ENCODE measurements at places on chromosomes 5 and 9.

- no peak for DNase-seq
- H3K4me1 ChIP-seq = peaks cover 12% of the 10 kb centered on the region
Measured at GRCh38 chr9:71937070-71937625, 25.7 kb downstream of the C9orf85 start.

DNA sequence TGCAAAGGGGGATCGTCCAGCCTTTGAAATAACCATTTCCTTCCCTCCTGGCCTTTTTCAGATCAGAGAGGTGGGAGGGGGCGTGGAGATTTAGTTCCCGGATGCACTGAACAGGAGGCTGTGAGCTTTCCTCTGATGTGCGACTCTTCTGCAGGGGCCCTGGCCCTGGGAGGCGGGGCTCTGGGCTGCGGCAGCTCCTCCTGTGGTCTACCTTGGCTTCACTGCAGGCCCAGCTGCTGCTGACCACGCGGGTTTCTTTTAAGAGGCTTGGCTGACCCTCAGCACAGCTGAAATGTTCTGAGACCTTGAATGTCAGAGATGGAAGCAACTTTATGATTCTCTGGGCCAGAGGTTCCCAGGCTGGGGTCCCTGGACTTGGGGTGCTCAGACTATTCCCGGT, 27.0 kb upstream of the COL15A1 start:
- no peak overlapping the region for H3K27ac ChIP-seq
- no peak overlapping the region for H3K4me3 ChIP-seq
- H3K36me3 ChIP-seq = no peaks in the 10 kb centered on the region
- no peaks in the 10 kb centered on the region for H3K4me1 ChIP-seq
- peaks cover 5% of the 10 kb centered on the region for H3K27me3 ChIP-seq

GRCh38 chr5:131228646-131229045, 35.2 kb upstream of the CDC42SE2 start:
- H3K27ac ChIP-seq = no peak overlapping the region
- H3K36me3 ChIP-seq = no peaks in the 10 kb centered on the region
- no peak for DNase-seq
- no peaks in the 10 kb centered on the region for H3K27me3 ChIP-seq
- H3K4me1 ChIP-seq = peaks cover 12% of the 10 kb centered on the region

GRCh38 chr9:106961623-106962022, 98.7 kb downstream of the ZNF462 start:
- peaks cover 13% of the 10 kb centered on the region for H3K4me1 ChIP-seq
- H3K4me3 ChIP-seq = no peak overlapping the region
- no peak overlapping the region for H3K27ac ChIP-seq
- no peaks in the 10 kb centered on the region for H3K36me3 ChIP-seq

DNA sequence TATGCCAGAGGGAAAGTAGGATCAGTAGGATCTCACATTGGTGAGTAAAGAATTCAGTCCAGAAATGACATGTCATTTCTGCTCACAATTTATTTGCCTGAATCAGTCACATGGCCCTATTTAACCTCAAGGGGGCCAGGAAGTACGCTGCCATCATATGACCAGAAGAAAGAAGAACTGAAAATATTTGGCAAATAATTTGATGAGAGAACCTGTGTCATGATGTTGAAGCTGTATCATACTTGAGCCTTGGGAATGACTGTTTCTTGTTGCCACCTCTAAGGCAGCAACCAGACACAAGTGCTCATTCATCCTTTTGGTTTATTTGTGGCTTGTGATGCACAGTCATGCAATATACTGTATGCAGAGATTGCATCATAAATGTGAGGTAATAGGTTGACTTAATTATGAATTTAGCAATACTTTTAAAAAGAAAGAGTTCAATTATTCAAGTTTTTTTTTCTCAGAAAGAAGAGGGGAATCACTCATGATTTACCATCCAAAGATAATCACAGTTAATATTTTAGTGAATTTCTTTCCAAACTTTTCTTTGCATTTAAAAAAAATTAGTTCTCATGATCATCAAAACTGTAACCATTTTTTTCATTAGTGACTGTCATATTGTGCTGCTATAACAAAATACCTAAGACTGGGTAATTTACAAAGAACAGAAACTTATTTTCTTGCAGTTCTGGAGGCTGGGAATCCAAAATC, 8.2 kb upstream of the ZFYVE16 start:
- no peaks in the 10 kb centered on the region for H3K36me3 ChIP-seq
- no peak for DNase-seq
- H3K27me3 ChIP-seq = peaks cover 16% of the 10 kb centered on the region
- no peak overlapping the region for H3K4me3 ChIP-seq

- no peak overlapping the region for H3K4me3 ChIP-seq
- DNase-seq = no peak
- no peak overlapping the region for H3K27ac ChIP-seq
- no peaks in the 10 kb centered on the region for H3K4me1 ChIP-seq
- H3K27me3 ChIP-seq = no peaks in the 10 kb centered on the region
- H3K36me3 ChIP-seq = no peaks in the 10 kb centered on the region
Measured at GRCh38 chr5:24161559-24161958, 483.2 kb downstream of the CDH10 start.

GRCh38 chr9:128838338-128838737, 8.7 kb upstream of the SPOUT1 start:
- no peak overlapping the region for H3K27ac ChIP-seq
- no peaks in the 10 kb centered on the region for H3K27me3 ChIP-seq
- no peak for DNase-seq
- H3K36me3 ChIP-seq = peaks cover 8% of the 10 kb centered on the region
- no peak overlapping the region for H3K4me3 ChIP-seq

DNA sequence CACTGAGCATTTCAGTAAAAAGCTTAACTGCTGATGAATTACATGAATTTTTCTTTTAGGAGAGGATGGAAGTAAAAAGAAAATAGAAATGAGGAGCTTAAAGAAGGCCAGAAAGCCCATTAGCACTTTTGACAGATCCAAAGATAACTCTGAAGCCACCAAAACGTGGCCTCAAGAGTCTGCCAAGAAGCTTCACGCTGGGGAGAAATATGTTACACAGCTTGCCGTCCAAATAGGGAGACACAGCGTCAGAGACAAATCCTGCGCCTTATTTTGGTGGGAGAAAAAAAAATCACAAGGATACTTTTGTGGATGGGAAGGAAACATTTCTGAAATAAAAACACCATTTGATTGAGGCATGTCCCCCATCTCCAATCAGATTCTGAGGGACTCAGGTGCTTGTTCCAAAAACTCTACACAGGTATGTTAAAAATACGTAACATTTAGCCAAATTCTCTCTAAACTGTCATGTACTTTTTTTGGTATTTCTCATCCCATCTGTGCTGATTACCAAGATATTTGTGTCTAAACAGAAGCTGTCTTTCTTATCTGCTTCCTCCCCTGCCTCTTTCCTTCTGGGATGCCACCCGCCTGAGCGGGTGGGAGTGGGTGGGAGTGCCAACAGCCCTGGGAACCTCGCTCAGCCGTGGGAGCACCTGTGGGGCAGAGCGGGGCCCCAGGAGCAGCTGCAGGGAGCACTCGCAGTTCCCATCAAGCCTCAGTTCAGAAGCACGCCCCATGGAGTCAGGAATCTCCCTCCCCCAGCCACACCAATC, 275.5 kb downstream of the DENND1A start:
- no peak for DNase-seq
- peaks cover 16% of the 10 kb centered on the region for H3K36me3 ChIP-seq
- peaks cover 10% of the 10 kb centered on the region for H3K4me1 ChIP-seq
- H3K27me3 ChIP-seq = no peaks in the 10 kb centered on the region
- no peak overlapping the region for H3K4me3 ChIP-seq
- H3K27ac ChIP-seq = no peak overlapping the region

GRCh38 chr9:14561929-14562405, 131.3 kb downstream of the ZDHHC21 start:
- no peak for DNase-seq
- H3K36me3 ChIP-seq = no peaks in the 10 kb centered on the region
- no peak overlapping the region for H3K4me3 ChIP-seq
- H3K27me3 ChIP-seq = peaks cover 2% of the 10 kb centered on the region
- H3K27ac ChIP-seq = no peak overlapping the region
- H3K4me1 ChIP-seq = peaks cover 7% of the 10 kb centered on the region

GRCh38 chr9:82334286-82334685, 345.7 kb downstream of the SPATA31D1 start:
- DNase-seq = no peak
- H3K36me3 ChIP-seq = no peaks in the 10 kb centered on the region
- H3K4me1 ChIP-seq = no peaks in the 10 kb centered on the region
- no peak overlapping the region for H3K27ac ChIP-seq

DNA sequence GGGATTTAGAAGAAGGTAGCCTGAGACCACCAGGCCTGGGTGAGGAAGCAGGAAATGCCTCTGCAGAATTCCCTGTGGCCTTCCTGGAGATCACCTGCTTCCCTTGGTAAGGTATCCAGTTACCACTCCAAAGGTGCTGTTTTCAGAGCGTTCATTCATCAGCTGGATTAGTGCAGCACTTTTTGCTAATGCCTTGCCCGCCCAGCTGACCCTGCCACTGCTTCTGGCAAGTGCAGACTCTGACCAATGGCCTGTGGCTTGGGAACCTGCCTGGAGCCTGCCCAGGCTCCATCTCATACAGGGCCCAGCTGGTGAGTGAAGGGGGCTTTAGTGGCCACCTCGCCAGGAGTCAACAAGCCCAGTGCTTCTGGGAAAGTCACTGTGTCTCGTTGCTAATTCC, 48.6 kb downstream of the FOXI1 start:
- no peak overlapping the region for H3K27ac ChIP-seq
- no peak for DNase-seq
- no peaks in the 10 kb centered on the region for H3K27me3 ChIP-seq
- H3K4me3 ChIP-seq = no peak overlapping the region

DNA sequence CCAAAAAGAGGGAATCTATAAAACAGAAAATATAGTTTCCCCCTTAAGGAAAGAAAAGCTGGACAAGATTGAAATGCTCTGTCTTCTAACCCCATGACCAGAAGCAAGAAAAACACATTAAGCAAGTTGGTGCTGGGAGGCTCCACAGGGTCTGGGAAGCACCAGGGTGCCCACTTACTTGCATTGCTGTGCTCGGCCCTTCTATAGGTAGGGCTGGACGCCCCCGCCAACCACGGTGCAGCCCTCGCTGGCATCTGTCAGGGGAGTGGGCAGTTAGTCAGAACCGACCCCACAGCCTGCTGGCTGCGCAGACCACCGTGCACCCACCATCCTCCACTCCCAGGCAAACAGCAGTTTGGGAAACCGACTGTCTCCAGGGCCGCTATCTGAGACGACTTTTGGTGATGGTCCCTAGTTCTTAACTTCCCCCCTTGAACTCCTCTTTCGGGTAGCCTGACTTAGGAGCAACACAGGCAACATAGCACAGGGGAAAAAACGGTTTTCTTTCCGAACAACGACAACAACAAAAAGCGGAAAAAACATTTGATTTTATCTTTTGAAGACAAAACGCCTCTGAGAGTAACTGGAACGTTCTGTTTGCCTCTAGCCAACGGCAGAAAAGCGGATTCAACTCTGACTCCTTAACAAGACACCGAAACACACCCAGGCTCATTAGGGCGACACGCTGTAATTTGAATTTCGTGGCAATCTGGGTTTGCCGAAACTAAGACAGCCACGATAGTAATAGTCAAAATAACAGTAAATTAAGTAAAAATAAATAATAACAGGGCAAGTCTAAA, 3.9 kb downstream of the IRX2 start:
- H3K27ac ChIP-seq = no peak overlapping the region
- no peaks in the 10 kb centered on the region for H3K4me1 ChIP-seq
- peaks cover 60% of the 10 kb centered on the region for H3K27me3 ChIP-seq
- H3K36me3 ChIP-seq = peaks cover 9% of the 10 kb centered on the region
- no peak for DNase-seq

- H3K4me3 ChIP-seq = no peak overlapping the region
- no peak overlapping the region for H3K27ac ChIP-seq
- H3K27me3 ChIP-seq = peaks cover 15% of the 10 kb centered on the region
- DNase-seq = no peak
- H3K36me3 ChIP-seq = no peaks in the 10 kb centered on the region
Measured at GRCh38 chr9:129779560-129780190, 23.3 kb upstream of the TOR1B start.

DNA sequence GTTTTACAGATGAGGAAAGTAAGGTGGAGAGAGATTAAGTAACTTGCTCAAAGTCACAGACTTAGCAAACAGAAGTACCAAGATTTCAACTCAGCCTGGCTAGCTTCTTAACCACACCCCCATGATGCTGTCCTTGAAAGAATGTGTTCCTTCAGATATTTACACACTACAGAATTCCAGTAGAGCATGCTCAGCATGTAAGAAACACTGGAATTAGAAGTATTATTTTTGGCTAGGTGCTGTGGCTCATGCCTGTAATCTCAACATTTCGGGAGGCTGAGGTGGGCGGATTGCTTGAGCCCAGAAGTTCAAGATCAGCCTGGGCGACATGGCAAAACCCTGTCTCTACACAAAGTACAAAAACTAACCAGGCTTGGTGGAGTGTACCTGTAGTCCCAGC, 142.4 kb downstream of the EDIL3 start:
- H3K36me3 ChIP-seq = no peaks in the 10 kb centered on the region
- H3K4me3 ChIP-seq = no peak overlapping the region
- H3K27me3 ChIP-seq = no peaks in the 10 kb centered on the region

- H3K27ac ChIP-seq = no peak overlapping the region
- H3K36me3 ChIP-seq = no peaks in the 10 kb centered on the region
- no peaks in the 10 kb centered on the region for H3K4me1 ChIP-seq
- no peak overlapping the region for H3K4me3 ChIP-seq
- H3K27me3 ChIP-seq = no peaks in the 10 kb centered on the region
Measured at GRCh38 chr9:13163287-13163686, 116.2 kb downstream of the MPDZ start.

- H3K4me3 ChIP-seq = peak overlapping the region; percentile 71
- peaks cover 48% of the 10 kb centered on the region for H3K27me3 ChIP-seq
- no peak for DNase-seq
- H3K27ac ChIP-seq = no peak overlapping the region
- H3K36me3 ChIP-seq = no peaks in the 10 kb centered on the region
- H3K4me1 ChIP-seq = peaks cover 13% of the 10 kb centered on the region
Measured at GRCh38 chr5:78647838-78648358, 674 bp downstream of the LHFPL2 start.

DNA sequence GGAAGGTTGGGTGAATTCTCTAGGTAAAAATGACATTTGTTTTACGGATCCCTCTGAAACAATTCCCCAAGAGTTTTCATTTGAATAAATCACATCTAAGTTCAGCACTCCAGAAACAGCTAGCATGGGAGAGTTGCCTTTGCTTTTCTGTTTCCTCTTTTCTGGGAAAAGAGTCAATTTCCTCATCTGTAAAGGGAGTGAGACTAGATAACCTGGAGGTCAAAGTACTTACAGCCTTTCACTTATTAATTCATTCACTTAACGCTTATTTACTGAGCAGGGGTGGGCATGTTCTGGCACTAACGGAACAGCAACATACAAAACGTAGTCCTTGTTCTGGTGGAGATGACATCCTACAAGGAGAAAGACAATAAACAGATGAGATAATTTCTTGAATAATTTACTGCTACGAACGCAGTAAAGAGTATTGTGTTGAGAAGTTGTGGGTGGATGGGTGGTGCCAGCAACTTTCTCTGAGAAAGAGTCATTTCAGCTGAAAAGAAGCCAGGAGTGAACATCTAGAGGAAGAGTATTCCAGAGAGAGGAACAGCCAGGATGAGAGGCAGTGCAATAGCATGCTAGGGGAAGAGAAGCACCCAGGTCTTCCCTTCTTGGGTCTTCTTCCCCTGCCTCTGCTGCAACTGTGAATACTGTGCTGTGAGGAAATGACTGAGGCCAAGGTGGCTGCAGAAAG, 335.6 kb downstream of the ZSWIM6 start:
- DNase-seq = no peak
- H3K36me3 ChIP-seq = no peaks in the 10 kb centered on the region
- no peak overlapping the region for H3K27ac ChIP-seq
- H3K4me1 ChIP-seq = no peaks in the 10 kb centered on the region
- peaks cover 3% of the 10 kb centered on the region for H3K27me3 ChIP-seq
- no peak overlapping the region for H3K4me3 ChIP-seq

GRCh38 chr9:127780126-127780885, 1.8 kb upstream of the SH2D3C start:
- peak overlapping the region; percentile 34 for H3K4me3 ChIP-seq
- H3K27me3 ChIP-seq = no peaks in the 10 kb centered on the region
